Cardiac muscle cell (in vitro differentiated cells and primary cell): ENCODE measurements at places on chromosomes 11 and 22. TPM values are rescaled to one million over a fixed set of nuclear protein-coding genes. Genes with fewer than 3 reads are reported as not detected.

Gene ADM2
- polyA plus RNA-seq, result 0.10 TPM in 1 of 2 replicates, not detected in the other

Gene CLCF1
- polyA plus RNA-seq, result 0.09 and 0.16 TPM in 2 replicates

Gene DERL3
- 28.9 and 55.3 TPM in 2 replicates for polyA plus RNA-seq

Gene CSKMT
- 14.1 and 25.1 TPM in 2 replicates for polyA plus RNA-seq

Gene NXF1
- 96.7 and 127 TPM in 2 replicates for polyA plus RNA-seq

Gene TMEM41B
- polyA plus RNA-seq, result 62.2 and 63.3 TPM in 2 replicates

Gene ROM1
- polyA plus RNA-seq, result 6.9 and 7.9 TPM in 2 replicates

Gene TRABD
- 59.6 and 72.3 TPM in 2 replicates for polyA plus RNA-seq

Gene CDKN1C
- polyA plus RNA-seq, result 64.6 and 96.7 TPM in 2 replicates

Gene USP2
- 36.5 and 44.1 TPM in 2 replicates for polyA plus RNA-seq

Gene GRM5
- not detected in 2 replicates for polyA plus RNA-seq

Gene C22orf31
- not detected in 2 replicates for polyA plus RNA-seq

Gene DBX1
- not detected in 2 replicates for polyA plus RNA-seq

Gene UBQLNL
- 2.1 and 2.4 TPM in 2 replicates for polyA plus RNA-seq

Gene PLEKHA7
- 40.8 and 97.6 TPM in 2 replicates for polyA plus RNA-seq

Gene ZBTB16
- 8.7 and 11.0 TPM in 2 replicates for polyA plus RNA-seq

Gene USH1C
- not detected in 2 replicates for polyA plus RNA-seq

Gene FGF3
- not detected in 2 replicates for polyA plus RNA-seq

Gene GLYATL1
- polyA plus RNA-seq, result 2.1 and 2.9 TPM in 2 replicates

Gene SLC43A1
- polyA plus RNA-seq, result 11.2 and 23.7 TPM in 2 replicates

Gene CCDC188
- polyA plus RNA-seq, result not detected in 2 replicates

Gene CYTH4
- polyA plus RNA-seq, result not detected in 2 replicates

Gene TSKU
- polyA plus RNA-seq, result 33.6 and 35.9 TPM in 2 replicates

Gene POU2AF2
- polyA plus RNA-seq, result not detected in 2 replicates

Gene KCNJ5
- 44.8 and 58.3 TPM in 2 replicates for polyA plus RNA-seq

Gene TTC36
- polyA plus RNA-seq, result 4.6 and 5.6 TPM in 2 replicates

Gene RFPL3
- polyA plus RNA-seq, result not detected in 2 replicates

Gene LRRC32
- 6.3 and 18.8 TPM in 2 replicates for polyA plus RNA-seq

Gene SPTBN2
- polyA plus RNA-seq, result 6.0 and 15.0 TPM in 2 replicates

Gene TLCD5
- polyA plus RNA-seq, result 19.0 and 27.1 TPM in 2 replicates

Gene INPP5J
- 21.9 and 26.0 TPM in 2 replicates for polyA plus RNA-seq

Gene CKAP5
- 38.1 and 77.8 TPM in 2 replicates for polyA plus RNA-seq

Gene OR8D1
- not detected in 2 replicates for polyA plus RNA-seq
